ENCODE measurements at places on chromosomes 13 and 19.

DNA sequence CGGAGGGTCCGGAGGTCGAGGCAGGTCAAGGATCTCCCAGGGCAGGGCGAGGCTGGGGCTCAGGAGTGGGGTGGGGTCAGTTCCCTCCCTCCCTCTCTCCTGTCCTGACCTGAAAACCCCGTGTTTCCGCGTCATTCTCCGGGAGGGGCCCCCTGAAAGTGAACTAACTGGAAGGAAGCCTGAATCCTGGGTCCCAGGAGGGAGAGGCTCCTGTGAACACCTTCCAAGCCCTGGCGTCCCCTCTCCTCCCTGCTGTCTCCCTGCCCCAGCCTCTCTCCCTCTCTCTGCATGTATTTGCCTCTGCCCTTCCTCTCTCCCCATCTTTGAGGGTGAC is 741 bp upstream of the CADM4 start:
- DNase-seq: no peak

GRCh38 chr13:113397608-113398425 is 33.9 kb upstream of the GRTP1 start:
- DNase-seq: no peak

DNA sequence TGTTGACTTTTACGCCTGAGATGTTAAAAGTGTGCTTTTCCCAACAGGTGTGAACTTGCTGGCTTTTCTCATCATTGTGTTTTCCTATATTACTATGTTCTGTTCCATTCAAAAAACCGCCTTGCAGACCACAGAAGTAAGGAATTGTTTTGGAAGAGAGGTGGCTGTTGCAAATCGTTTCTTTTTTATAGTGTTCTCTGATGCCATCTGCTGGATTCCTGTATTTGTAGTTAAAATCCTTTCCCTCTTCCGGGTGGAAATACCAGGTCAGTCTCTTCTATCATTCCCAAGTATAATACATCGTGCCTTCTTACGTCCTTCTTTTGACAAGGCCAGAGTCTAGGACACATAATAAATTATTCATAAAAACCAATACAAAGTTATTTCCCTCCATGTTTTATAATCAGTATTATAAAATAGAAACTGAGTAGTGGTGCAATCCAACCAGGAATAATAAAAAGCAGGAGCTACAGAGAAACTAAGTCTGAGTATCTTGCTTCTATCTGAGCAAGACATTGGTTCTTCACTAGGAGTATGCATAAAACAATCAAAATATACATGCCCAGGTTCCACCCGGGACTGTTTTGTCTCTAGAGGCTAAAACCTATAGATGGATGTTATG is 57.9 kb downstream of the RXFP2 start:
- peak; percentile 58 for DNase-seq

DNA sequence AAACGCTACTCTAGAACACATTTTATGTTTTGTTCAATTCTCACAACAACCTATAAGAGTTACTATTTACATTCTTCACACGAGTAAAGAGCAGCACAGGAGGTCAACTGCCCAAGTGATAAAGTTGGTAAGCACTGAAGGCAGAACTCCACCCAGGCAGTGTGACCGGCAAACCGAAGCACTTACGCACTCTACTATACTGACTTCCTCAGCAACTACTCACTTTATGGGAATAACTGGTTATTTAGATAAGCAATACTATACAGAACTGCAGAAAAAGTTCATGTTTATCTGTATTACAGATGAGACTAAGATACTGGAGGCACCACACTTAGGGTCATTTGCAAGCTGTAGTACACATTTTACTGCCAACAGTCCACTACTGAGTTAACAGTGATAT is 28.8 kb downstream of the FOXO1 start:
- no peak for DNase-seq

- DNase-seq: peak; percentile 47
Measured at GRCh38 chr13:99983499-99984401, 2.2 kb downstream of the ZIC2 start.

DNA sequence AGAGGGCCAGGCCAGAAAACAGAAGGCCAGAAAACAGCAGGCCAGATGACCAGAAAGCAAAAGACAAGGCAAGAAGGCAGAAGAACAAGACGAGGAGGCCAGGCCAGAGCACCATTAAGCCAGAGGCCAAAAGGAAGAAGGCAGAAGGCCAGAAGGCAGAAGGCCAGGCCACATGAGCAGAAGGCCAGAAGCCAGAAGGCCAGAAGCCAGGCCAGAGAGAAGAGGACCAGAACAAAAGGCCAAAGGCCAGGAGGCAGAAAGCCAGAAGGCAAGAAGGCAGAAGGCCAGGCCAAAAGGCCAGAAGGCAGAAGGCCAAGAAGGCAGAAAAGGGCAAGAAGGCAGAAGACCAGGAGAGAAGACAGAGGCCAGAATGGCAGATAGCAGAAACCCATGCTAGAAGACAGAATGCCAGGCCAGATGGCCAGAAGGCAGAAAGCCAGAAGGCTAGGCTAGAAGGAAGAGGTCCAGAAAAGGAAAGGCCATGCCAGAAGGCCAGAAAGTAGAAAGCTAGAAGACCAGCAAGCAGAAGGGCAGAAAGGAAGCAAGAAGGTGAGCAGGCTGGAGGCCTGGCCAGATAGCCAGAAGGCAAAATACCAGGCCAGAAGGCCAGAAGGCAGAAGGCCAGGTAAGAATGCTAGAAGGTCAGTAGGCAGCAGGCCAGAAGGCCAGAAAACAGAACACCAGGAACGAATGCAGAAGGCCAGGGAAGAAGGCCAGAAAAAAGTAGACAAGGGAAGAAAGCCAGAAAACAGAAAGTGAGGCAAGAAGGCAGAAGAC is 187.6 kb downstream of the TUBA3C start:
- DNase-seq: no peak

DNA sequence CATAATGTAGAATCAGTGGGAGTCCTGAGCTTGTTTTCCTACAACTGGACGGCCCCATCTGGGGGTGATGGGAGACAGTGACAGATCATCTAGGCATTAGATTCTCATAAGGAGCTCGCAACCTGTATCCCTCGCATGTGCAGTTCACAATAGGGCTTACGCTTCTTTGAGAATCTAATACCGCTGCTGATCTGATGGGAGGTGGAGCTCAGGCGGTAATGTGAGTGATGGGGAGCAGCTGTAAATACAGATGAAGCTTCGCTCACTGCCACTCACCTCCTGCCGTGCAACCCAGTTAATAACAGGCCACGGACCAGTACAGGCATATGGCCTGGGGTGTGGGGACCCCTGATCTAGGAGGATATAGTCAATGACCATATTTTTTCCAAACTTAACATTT is 38.8 kb downstream of the RCBTB1 start:
- DNase-seq: no peak

- DNase-seq: peak; percentile 10
Measured at GRCh38 chr13:38566519-38566918, 120.4 kb upstream of the FREM2 start.

DNA sequence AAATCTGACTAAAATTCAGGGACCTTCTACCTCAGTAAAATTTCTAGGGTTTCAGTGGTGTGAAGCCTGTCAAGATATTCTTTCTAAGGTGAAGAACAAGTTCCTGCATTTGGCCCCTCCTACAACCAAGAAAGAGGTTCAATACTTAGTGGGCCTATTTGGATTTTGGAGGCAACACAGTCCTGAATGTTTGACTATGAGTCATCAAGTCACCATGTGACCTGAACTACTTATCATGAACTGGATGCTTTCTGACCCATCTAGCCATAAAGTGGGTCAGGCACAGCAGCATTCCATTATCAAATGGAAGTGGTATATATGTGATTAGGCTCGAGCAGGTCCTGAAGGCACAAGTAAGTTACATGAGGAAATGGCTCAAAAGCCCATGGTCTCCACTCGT is 163.0 kb upstream of the IRS2 start:
- no peak for DNase-seq

GRCh38 chr13:95038949-95039348 is 262.3 kb downstream of the ABCC4 start:
- DNase-seq: no peak

GRCh38 chr13:36154567-36155291 is 23.5 kb upstream of the DCLK1 start:
- DNase-seq: peak; percentile 33

DNA sequence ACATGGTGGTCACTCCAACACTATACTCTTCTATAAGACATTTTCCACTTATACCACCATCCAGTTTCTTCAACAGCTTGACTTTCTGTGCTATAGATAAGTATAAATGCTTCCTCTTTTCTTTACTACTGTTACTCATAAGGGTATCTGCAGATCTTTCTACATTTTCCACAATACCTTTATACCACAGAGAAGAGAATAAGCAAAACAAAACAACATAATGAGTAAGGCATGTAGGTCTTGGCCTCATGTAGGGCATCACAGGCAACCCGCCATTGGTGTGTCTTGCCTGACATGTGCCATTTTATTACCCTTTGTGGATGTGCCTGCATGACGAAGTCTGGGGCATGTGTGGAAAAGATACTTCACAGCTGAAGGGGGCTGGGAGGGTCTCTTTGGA is 265.3 kb upstream of the STARD13 start:
- no peak for DNase-seq

DNA sequence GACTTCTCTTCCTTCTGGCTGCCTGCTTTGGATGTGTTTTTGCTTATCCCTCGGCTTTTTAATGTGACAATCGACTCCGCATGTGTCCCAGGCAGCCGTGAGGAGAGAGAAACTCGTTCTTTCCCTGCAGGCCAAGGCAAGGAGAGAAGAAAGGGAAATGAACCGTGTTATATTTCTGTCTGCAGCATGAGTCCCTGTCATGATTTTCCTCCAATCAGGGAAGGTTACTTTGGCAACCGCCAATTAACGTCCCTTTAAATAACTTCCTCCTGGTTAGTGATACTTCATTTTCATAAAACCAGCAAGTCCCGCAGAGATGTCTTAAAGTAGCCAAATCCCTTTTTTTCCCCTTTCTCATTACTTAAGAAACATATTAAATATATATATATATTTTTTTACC is 42.6 kb downstream of the RFC3 start:
- DNase-seq: no peak

- no peak for DNase-seq
Measured at GRCh38 chr13:97913206-97913605, 40.3 kb upstream of the IPO5 start.

GRCh38 chr19:14565298-14565679 is 6.6 kb downstream of the NDUFB7 start:
- no peak for DNase-seq

GRCh38 chr19:33201886-33202545 is 7.9 kb downstream of the LRP3 start:
- no peak for DNase-seq

DNA sequence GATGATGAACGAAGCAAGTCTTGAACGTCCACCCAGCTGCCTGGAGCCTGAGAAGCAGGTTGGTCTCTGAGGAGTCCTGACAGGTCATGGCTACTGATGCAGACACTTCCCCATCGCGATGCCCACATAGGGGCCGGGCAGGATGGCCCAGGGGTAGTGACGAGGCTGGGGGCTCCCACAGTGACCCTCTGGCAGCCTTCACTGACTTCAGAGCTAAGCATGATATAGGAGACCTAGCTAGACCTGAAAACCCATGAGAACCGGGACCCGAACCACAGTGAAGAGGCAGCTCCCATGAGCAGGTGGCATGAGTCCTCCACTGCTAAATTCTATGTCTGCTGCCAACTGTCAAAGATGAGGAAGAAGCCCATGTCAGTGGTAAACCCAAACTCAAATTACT is 91.7 kb downstream of the RNASEH2B start:
- DNase-seq: no peak

DNA sequence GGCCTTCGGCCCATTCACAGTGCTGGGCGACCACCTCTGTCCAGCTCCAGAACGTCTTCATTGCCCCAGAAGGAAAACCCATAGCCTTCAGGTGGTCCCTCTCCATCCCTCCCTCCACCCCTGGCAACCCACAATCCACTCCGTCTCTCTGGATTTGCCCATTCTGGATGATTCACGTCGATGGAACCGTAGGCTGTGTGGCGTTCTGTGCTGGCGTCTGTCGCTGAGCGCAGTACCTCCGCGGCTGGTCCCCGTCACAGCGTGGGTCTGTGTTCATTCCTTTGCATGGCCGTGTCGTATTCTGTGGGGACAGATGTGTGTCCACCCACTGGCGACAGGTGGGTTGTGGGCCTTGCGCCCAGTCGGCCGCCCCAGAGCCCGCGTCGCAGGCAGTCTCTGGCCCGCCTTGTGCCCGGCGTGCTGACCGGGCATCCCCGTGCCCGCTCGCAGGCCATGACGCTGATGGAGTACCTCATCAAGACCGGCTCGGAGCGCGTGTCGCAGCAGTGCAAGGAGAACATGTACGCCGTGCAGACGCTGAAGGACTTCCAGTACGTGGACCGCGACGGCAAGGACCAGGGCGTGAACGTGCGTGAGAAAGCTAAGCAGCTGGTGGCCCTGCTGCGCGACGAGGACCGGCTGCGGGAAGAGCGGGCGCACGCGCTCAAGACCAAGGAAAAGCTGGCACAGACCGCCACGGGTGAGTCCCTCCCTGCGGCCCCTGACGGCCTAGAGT is 10.1 kb downstream of the EPN1 start:
- no peak for DNase-seq

DNA sequence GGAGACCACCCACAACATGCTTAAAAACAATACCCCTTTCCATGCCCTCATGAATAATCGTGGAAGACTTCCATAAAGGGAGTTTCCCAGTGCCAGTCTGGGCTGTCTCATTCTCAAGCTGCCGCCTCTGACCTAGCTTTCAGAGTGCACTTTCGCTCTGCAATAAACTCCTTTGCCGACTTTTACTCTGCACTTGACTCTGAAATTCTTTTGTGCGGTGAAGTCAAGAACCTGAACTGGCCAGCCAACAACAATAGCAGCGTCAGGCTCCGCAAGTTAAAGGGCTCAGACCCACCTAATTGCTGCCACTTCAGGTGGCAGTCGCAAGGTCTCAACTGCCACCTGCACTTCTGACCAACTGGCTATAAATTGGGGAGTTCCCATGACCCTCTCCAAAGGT is 10.3 kb upstream of the LEUTX start:
- DNase-seq: no peak

DNA sequence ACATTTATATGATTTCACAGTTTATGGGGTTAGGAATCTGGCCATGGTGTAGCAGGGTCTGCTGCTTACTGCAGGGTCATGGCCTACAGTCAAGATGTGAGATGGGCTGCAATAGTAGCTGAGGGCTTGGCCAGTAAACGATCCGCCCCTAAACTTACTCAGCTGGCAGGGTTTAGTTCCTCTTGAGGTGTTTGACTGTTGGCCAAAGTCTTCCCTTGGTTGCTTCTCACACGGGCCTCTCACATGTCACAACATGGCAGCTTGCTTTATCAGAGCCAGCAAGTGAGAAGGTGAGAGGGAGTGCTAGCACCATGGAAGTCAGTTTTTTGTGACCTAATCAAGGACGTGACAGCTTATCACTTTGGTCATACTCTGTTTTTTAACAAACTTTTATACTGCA is 77.1 kb downstream of the DNAJC3 start:
- DNase-seq: no peak

Data from fibroblast of skin of scalp (primary cell).